ENCODE measurements at places on chromosomes 3 and 15.

- no peak for DNase-seq
Measured at GRCh38 chr3:5635746-5636145, 448.2 kb downstream of the EDEM1 start.

GRCh38 chr3:129469026-129469425 is 29.0 kb downstream of the IFT122 start:
- no peak for DNase-seq

GRCh38 chr3:16026753-16027152 is 147.7 kb upstream of the GALNT15 start:
- no peak for DNase-seq

GRCh38 chr15:84934942-84935729 is 46.5 kb upstream of the PDE8A start:
- no peak for DNase-seq

DNA sequence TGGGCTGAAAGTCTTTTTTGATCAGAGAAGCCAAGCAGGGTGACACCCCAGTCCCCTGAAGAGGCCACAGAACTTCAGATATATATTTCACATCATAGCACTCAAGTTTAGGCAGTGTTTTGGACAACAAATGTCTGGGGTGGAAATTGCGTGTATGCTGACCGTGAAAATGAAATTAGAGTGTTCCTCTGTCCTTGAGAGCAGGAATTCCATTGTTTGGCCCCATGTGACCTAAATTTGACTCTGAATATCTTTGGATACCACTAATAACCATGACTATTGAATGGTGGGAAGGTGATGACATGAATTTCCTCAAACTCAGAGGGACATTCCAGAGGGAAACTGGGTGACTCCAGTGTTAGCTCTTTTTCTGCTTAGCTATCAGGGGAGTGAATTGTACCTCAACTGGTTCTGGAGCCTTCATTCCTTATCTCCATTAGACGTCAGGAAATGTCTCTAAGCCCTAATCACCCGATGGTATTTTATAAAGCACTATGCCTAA is 263.5 kb upstream of the RASGRP1 start:
- DNase-seq: no peak

- no peak for DNase-seq
Measured at GRCh38 chr15:41218851-41219250, 11.7 kb downstream of the EXD1 start.

- no peak for DNase-seq
Measured at GRCh38 chr3:179182902-179183301, 34.7 kb downstream of the PIK3CA start.

Data from activated T-helper 9 cell treated with anti-CD3 and anti-CD28 coated beads, Interleukin-2, amount 50 U/mL, for 16 hours (primary cell).